ENCODE measurements at places on chromosomes 5 and 9.

DNA sequence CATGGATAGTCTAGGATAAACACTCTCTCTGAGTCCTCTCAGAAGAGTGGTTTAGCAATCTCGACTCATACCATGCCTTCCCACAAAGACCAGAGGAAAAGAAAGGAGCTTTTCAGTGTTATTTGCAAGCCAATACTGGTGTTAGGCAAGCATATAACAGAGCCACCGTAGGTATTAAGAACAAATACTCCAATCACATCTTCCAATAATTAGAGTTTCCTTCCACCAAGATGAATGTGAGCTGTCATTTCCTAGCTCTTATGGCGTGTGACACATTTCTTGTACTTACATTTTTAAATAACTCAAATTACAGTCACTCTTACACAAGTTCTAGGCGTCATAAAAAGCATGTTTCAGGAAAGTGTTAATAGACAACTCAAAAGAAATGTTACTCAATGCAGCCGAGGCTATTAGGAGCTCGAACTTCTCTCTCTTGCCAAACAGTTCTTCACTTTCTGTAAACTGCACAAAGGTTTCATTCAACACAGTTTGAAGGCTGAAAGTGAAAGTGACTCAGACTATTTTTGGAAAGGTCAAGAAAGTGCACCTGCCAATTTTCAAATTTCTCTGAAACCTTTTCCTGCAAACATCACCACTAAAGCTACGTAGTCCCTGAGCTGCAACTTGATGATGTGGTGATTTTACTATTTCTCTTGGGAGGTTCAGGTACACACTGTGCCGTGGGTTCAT lies 153.8 kb downstream of the AUH start:
- DNase-seq = no peak

DNA sequence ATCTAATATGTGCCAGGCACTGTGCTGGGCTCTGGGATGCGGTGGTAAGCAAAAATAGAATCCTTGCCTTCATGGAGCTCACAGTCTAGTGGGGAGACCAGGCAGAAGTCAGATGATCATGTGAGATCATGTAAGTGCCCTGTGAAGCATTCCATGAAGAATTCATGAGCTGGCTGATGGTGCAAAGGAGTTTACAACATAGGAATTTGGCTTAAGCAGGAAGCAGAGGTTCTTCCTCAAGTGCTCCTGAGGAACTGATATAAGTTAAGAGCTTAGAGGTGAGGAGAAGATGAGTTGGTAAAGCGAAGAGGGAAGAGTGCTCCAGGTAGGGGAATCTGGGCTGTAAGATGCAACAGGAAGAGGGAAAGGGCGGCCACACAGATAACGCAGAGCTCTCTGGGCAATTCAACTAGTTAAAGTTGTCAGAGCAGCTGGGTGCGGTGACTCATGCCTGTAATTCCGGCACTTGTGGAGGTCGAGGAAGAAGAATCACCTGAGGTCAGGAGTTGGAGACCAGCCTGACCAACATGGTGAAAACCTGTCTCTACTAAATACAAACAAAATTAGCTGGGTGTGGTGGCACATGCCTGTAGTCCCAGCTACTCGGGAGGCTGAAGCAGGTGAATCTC lies 78.5 kb upstream of the SPATA31D4 start:
- DNase-seq = no peak

GRCh38 chr5:33242277-33242676 lies 198.5 kb upstream of the TARS1 start:
- DNase-seq = no peak

DNA sequence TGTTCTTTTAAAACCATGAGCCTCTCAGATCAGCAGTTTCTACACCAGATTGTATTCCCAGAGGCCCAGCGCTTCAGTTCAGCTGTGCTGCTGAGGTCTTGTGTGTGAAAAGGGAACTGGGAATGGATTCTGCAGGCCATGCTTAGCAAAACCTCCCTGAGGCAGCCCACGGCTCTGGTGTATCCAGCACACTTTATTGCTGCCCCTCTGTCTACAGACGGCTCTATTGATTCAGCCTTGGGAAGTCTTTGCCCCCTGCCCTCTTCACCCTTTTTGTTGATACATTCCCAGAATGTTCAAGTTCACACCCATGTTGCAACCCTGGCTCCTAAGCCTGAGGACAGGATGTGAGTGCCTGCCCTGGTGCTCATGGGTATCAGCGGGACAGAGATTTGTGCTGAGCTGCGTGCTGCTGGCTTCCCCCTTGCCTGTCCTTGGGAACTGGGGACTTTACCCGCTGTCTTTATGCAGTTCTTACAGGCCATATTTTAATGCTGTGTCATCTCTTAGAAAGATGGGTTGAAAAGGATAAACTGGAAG lies 37.3 kb downstream of the ARHGAP26 start:
- no peak for DNase-seq

DNA sequence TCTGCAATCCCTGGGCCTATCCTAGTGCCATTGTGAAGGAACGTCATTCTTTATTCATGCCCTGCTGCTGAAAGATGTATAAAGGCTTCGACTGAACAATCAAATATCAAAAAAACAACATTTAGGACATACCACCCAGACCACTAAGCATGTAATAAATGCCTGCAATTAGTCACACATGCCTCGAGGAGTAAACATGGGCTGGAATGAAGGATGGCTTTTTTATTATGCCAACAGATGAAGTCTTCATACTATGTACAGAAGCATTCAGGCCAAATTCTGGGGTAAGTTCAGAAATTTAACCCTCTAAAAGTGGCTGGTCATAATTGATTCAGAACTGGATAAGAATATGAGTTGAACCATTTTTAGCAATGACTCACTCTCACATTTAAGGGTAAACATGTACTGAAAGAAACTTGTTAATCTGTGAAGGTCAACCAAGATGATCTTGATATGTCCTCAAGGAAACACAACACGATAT lies 38.1 kb downstream of the FAM240B start:
- DNase-seq = no peak

DNA sequence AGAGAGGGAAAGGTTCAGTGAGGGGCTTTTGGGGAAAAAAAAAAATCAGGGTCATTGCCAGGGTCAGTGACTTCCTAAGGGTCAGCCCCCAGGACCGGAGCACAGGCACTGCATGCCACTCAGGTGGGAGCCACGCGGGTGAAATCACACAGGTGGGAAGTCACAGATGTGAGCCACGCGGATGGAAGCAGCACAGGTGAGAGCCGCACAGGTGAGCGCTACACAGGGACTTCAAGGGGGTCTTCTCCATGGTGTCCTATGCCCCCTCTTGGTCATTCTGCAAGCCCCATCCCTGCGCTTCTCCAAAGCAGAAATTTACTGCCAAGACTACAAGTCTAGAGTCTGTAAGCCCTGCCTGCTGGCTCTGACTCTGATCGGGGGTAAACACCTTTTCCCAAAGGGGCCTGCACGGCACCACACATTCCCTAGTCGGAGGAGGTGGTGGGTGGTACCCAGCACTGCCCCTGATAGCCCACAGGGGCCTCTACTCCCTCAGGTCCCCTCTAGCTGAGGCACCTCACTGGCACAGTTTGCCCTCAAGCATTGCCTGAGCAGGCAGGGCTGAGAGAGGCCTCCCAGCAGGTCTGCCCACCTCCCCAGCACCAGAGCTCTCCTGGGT lies 18.3 kb upstream of the OBP2B start:
- DNase-seq = no peak

GRCh38 chr5:93721071-93721470 lies 20.3 kb downstream of the POU5F2 start:
- no peak for DNase-seq

- DNase-seq = no peak
These were observed 251.1 kb upstream of the TUT7 start for GRCh38 chr9:86605303-86605702.

GRCh38 chr5:76367623-76368371 lies 35.3 kb upstream of the IQGAP2 start:
- no peak for DNase-seq

DNA sequence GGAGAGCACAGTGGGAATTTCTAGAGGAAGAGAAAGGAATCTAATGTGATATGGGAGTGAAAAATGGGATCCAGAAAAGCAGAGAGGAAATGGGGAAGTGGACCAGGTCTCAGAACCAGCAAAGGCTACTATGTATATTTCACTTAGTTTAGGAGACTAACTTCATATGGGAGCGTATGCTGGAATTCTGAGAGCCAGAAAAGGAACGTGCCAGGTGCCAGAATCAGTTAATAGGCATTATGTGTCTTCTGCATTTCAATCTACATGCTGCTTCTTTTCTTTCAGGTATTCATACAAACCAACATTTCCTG lies 28.5 kb upstream of the IFNA14 start:
- DNase-seq = no peak

- DNase-seq = no peak
These were observed 665.5 kb upstream of the ZNF608 start for GRCh38 chr5:125411744-125412560.

DNA sequence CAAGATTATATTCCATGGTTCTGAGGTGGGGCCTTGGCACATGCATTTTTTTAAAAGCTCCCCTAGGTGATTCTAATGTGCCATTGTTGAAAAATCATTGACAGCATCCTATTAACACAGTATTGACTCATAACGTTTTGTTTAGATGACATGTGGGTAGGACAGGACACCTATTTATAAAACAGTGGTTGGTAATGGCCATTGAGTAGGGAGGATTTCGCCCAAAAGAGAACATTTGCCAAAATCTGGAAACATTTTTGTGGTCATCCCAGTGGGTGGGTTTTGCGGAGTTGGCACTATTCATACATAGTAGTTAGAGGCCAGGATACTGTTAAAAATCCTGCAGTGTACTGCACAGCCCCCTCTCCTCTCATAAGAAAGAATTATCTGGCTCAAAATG lies 6.4 kb upstream of the CHD1 start:
- DNase-seq = no peak

All from GDM1 (cell line).